ENCODE measurements at places on chromosomes 11 and 22.

GRCh38 chr22:22843848-22844247, 43.8 kb upstream of the IGLL5 start:
- DNase-seq: no peak

DNA sequence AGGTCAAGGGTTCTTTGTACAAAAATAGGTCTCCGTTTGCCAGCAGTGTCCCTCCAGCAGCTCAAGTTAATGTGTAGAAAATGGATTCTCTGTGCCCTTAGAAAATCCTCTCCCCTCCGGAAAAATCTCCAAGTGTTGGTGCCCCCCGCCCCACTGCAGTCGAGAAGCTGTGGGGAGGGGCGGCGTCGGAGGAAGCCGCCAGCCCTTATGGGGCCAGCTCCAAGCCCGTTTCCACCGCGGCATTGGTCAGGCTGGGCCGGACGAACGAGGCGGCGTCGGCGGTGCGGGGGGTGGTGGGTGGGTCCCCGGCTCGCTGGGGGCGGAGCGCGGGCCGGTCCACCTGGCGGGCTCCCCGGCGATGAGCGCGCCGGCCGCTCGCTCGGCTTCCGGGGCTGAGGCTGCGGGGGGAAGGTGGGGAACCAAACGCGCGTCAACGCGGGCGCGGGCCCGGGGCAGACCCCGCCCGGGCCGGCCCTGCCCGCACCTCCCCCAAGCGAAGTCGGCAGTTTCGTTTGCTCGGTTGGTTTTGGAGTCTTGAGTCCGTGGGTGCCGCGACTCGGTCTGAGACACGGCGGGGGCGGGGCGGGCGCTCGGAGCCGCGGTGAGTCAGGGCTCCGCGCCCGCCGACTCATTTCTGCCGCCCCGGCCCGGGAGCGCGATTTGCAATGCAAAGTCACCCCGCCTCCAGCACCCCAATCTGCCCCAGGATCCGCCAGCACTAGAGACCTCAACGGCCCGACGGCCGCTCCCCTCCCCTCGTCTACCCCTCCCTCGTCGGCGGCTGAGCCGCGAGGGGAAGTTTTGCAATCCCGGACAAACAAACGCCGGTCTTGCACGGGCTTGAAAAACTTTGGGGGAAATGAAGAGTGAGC, 1.4 kb downstream of the ASCL2 start:
- peak; percentile 75 for DNase-seq

DNA sequence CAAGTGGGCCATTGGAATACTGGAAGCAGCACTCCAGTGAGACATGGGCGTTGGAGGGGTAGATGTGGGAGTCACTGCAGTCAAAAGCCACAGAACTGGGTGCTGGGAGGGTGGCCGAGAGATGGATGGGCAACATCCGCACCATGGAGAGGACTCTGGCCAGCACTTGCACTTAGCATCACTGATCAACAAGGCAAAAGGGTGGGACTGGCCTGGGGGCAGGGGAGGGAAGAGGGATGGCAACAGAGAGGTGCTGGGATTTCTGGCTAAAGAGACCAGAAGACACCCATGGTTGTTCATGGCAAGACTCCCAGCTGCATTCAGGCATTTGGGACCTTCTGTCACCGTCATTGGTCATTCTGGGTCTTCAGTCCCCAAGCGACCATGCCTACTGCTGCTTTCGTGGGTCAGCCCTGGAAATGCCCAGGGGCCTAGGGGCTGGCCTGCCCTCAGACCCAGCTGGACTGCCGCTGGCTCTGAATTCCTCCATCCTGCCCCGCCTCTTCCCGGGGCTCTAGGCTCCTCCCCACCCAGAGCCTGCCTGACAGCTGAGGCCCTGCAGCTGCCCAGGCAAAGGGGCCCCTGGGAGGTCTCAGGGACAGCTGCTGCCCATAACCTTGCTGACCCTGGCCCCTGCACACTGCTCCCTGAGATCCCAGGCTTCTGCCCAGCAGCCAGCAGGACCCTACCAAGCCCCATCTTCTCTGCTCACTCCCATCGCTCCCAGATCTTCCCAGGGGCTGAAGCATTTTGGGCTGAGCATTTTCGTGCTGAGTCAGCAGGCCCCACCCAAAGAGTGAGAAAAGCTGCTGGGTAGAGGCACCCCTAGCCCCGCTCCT, 13.0 kb upstream of the CDC42EP2 start:
- no peak for DNase-seq

DNA sequence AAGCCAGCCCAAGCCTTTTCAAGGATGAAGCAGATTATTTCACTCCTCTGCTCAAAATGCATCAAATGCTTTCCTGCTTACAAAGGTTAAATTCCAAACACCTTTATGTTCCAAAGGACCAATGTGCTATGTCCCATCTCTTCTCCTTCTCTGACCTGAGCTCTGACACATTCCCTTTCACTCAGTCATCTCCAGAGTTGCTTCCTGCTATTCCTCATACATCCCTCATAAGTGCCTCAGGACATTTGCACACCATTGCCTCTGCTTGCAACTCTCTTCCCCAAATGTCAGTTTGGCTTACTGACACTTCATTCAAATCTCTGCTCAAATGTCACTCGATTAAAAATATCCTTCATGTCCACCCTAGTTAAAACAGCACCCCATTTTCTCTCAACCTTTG, 53.3 kb upstream of the BMAL1 start:
- no peak for DNase-seq

DNA sequence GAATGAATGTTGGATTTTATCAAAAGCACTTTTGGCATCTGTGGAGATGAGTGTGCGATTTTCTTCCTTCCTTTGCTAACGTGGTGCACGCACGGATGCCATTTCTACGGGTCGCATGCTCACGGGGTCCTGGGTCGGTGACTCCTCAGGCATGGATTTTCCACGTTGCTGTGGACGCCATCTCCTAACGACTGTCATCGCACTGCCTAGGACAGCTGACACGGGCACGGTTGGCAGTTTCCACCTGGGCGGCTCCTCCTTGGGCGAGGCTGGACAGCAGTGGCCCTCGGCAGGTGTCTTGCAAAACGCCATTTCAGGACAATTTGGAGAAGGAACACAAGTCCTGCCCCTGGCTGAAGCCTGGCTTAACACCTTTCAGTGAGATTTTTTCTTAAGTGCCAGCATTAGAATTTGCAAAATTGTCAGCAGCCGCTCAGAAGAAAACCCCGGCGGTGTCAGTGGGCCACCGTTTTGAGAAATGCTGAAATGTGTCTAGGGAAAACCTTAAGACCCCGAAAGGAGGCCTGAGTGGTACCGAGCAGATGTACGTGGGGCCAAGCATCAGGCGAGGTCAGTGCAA, 34.7 kb upstream of the TOLLIP start:
- DNase-seq: no peak

GRCh38 chr11:91133361-91133760, 910.5 kb upstream of the CHORDC1 start:
- DNase-seq: no peak

DNA sequence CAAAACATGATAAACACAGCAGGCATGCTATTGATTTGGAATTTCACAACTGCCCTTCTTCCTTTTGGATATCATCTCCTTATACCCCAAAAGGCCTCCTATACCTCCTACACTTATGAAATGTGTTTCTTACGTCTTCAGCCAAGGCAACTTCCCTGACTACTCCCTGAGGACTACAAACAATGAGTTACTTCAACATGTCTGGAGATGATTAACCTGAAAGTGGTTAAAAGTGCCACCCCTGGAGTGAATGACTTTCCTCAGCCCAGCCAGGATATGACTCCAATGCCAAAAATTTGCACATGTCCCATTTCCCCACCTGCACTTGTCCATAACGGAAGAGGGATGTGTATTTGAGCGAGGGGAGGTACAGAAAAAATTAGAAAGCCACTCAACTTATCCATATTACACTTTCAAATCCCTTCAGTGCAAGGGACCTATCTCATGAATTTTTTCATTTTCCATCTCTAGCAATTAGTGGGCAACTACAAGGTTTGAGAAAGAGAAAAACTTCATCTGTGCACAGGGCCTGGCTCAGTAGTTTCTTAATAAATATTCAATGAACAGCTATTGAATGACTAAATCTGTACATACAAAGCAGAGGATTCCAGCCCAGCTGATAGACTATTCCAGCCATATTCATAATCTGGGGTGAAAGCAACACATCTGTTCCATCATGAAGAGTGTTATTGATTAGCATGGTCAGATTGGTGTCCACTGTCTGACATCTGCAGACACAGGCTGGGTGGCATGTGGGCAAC, 36.8 kb downstream of the KIRREL3 start:
- no peak for DNase-seq

DNA sequence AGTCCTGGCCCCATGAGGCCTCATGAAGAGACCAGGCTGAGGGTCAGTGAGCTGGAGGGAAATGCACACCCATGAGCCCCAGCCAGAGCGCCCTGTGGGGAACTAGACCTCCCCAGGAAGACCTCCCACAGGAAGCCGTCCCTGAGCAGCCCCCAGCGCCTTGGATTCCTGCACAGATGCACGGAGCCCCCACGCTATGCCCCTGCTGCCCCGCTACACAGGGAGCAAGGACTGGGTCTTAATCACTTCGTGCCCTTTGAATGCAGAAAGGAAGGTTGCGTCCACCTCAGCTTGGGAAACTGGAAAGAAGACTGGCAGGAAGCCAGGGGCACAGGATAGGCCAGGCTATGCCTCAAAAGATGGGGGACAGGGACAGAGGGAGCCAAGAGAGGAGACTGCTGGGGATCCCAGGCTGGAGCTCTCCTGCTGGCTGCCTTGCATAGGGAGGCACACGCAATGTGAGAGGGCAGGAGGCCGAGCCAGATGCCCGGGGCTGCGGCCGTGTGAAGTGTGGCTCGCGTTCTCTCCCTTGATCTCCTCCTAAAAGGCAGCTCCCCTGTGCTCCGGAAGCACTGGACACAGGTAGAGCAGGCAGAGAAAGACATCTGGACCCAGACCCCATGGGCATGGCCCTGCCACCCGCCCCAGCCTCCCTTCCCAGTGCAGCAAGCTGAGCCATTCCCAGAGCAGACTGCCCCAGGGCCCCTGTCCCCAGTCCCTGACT, 32.8 kb downstream of the MACROD1 start:
- no peak for DNase-seq

DNA sequence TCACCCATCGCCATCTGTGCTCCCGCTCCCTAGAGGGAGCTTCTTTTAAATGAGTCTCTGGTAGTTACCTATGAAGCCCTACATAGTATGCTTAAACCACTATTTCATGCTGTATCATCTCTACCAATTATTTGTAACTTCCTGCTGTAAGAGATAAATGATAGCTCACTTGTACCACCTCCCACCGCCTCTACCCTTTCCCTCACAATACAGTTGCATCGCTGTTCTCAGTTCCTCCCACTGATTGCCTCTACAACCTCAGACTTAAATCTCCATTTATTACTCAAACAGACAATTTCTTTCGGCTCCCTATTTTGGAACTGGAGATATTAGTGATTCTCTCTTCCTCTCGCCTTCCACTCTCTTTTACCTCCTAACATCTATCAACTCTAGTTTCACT, 222.9 kb upstream of the ZC3H12C start:
- no peak for DNase-seq

- no peak for DNase-seq
Observed at GRCh38 chr11:118059246-118059940, 17.5 kb upstream of the TMPRSS4 start.

DNA sequence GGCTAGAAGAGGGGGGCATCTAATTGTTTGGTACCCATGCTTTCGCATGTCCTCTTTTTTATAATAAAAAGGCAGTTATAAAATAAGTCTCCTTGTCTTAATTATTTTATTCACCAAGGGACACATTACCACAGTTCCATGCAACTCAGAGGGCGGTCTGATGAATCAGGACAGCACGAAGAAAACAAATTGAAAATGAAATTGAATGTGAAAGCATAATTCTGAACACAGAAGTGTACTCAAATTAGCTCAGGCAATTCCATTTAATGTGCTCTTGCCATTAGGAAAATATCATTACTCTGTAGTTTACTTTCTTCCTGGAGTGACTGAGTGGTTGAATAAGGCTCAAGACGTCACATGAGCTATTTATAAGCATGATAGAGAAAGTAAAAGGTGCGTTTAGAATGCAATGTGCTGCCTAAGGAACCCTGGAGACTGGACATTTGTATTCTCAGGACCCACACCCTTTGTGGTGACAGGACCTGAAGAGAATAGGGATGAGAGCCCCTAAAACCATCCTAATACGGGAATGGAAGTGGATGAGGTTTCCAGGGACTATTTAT, 59.6 kb downstream of the MTNR1B start:
- DNase-seq: no peak

DNA sequence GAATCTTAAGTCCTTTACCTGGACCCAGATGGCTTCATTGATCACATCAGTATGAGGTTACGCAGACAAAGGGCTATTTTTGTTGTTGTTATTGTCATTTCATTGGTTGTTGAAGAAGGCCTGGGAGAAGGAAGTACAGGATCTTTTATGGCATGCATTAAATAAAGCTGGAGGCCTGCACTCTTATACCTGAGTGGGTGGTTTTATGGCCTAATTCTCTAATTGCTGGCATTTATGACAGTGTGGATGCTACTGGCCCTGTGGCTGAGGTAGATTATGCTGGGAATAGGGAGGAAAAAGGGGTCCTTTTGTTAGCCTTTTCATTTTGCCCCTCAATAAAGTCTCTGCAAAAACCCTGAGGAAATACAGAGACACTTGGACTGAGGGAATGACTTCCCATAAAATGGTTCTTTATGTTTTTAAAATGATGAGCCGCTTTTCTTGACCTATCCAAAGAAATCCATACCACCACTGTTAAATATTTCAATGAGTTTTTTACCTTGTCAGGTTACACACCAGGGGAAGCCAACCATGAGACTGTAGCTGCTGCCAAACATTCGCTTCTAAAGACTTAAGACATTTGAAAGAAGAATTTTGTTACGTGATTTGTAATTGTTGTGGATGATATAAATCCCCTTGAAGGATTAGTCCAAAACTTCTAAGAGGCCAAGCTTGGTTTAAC, 6.8 kb downstream of the KMT2A start:
- no peak for DNase-seq

Data from stimulated activated CD8-positive, alpha-beta memory T cell treated with anti-CD3 and anti-CD28 coated beads, Interleukin-4, amount 100 ng/mL, for 24 hours (primary cell).